NCI-H510A treated with DMSO at 0.1 percent for 48 hours (cell line): ENCODE measurements at places on chromosomes 4 and X.

DNA sequence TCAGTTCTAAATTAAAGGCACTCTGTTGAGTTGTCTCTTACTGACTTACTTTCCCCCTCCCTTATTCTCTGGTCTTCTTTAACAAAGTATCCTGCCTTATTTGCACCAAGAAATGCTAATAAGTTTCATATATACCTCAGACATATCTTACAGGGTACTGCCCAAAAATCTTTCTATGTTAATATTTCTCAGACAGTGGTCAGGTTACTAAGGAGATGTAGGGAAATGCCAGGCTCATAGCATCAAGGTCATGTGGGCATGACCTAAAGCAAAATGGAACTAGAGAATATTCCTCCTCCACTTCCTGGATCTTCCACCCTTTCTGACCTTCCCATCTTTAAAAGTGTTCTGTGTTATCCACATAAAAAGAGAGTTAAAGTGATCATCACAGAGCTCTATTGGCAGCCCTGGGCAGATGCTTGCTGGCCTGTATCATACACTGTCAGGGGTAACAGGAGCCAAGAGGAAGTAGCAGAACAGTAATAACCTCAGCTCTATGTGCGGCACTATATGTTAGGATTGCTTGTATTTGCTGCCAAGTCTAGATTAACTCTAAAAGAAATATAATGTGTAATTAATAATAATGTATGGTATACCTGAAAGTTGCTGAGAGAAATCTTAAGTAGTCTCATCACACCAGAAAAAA is 74.3 kb downstream of the IQCM start:
- no peak for DNase-seq

DNA sequence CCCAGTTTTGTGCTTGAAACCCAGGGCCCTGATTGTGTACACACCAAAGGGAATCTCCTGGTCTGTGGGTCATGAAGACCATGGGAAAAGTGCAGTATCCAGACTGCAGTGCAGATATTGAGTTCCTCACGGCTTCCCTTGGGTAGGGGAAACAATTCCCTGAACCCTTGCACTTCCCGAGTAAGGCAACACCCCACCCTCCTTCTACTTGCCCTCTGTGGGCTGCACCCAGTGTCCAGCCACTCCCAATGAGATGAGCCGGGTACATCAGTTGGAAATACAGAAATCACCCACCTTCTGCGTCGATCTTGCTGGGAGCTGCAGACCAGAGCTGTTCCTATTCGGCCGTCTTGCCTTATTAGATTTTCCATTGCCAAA is 134.2 kb downstream of the FNIP2 start:
- DNase-seq: no peak

DNA sequence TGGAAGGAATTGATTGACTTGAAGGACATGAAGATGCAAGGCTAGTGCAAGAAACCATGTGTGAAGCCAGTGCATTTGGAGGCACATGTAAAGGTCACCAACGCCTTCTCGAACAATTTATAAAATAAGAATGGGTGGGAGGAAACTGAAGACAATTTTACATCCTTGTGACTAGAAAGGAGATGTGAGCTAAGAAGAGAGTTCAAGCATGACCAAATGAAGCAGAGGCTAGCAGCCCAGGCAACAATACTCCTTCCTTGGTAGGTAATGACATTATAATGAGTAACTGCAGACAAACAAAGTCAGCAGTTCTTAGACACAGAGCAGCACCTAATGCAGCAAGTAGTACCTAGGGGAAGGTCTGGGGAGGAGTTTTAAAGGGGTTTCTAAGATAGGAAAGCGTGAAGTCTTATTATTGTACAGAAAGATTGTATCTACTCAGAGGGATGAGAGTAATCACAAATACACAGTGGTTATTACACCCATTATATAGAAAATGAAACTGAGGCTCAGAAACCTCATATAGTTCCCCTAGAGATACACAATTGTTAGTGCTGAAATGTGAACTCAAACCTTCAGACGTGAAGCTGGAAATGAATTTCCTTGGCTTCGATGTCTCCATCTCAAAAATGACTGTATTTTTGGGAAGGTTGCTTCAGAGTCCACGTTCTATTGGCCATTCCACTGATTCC is 56.1 kb downstream of the ATXN3L start:
- no peak for DNase-seq

DNA sequence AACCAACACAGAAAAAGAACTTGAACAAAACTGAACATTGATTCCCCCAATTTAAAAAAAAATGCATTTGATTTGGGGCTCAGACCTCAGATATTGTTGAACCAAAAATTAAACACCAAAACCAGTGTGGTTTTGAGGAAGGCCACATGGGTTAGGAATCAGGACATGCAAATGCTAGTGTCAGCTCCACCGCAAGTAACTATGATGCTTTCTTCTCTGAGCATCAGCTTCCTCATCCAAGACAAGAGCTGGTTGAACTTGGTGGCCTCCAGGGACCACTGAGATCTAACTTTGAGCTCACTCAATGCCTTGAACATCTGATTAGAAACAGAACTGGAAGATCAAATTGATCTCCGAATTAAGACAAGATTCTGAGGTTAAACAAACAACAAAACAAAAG is 142.9 kb upstream of the NWD2 start:
- DNase-seq: no peak

GRCh38 chr4:62285026-62285425 is 1084.9 kb downstream of the ADGRL3 start:
- DNase-seq: no peak

- DNase-seq: peak; percentile 90
Measured at GRCh38 chr4:82780752-82781231, 17.8 kb downstream of the SCD5 start.

- no peak for DNase-seq
Measured at GRCh38 chrX:23726191-23726590, 16.9 kb downstream of the ACOT9 start.
